Transverse colon (tissue), 4 donors: ENCODE measurements at places on chromosomes 5 and 9. TPM values are rescaled to one million over a fixed set of nuclear protein-coding genes. Genes with fewer than 3 reads are reported as not detected.

FGD3 gene
- 6.0 TPM for total RNA-seq

PCDHA3 gene
- total RNA-seq: not detected

- H3K27ac ChIP-seq: peak overlapping the region; percentile 7
- no peaks in the 10 kb centered on the region for H3K27me3 ChIP-seq
- DNase-seq: peak; percentile 73
- no peak overlapping the region for H3K4me3 ChIP-seq
- H3K36me3 ChIP-seq: no peaks in the 10 kb centered on the region
Observed at GRCh38 chr5:1118738-1119137, 6.9 kb upstream of the SLC12A7 start.

GRCh38 chr5:132407970-132408369 lies 38.5 kb downstream of the SLC22A5 start:
- no peaks in the 10 kb centered on the region for H3K36me3 ChIP-seq
- H3K4me1 ChIP-seq: peaks cover 12% of the 10 kb centered on the region
- DNase-seq: no peak
- H3K4me3 ChIP-seq: no peak overlapping the region
- no peaks in the 10 kb centered on the region for H3K27me3 ChIP-seq

DNA sequence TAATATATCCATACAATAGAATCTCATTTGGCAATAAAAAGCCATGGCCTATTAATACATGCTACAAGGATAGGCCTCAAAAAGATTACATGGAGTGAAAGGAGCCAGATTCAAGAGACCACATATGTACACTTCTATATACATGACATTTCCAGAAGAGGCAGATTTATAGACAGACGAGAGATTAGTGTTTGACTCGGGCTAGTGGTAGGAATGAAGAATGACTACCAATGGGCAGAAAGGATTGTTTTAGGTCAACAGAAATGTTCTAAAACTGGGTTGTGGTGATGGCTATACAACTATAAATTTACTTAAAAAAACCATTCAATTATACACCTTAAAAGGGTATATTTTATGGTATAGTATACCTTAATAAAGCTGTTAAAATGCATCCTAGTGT lies 41.9 kb downstream of the SETX start:
- no peaks in the 10 kb centered on the region for H3K4me1 ChIP-seq
- DNase-seq: no peak
- H3K27me3 ChIP-seq: no peaks in the 10 kb centered on the region
- no peak overlapping the region for H3K27ac ChIP-seq
- no peaks in the 10 kb centered on the region for H3K36me3 ChIP-seq

- H3K27me3 ChIP-seq: no peaks in the 10 kb centered on the region
- no peak for DNase-seq
- no peak overlapping the region for H3K27ac ChIP-seq
- H3K36me3 ChIP-seq: no peaks in the 10 kb centered on the region
- no peak overlapping the region for H3K4me3 ChIP-seq
Observed at GRCh38 chr5:122985954-122986721, 50.4 kb downstream of the PPIC start.

- H3K27me3 ChIP-seq: no peaks in the 10 kb centered on the region
- no peaks in the 10 kb centered on the region for H3K36me3 ChIP-seq
- no peak for DNase-seq
Observed at GRCh38 chr9:116212986-116213692, 59.5 kb downstream of the PAPPA start.
